NCI-H2081 (cell line): ENCODE measurements at places on chromosomes 2 and 18.

GRCh38 chr2:109429567-109430328 lies 184.0 kb downstream of the SEPTIN10 start:
- DNase-seq = no peak

DNA sequence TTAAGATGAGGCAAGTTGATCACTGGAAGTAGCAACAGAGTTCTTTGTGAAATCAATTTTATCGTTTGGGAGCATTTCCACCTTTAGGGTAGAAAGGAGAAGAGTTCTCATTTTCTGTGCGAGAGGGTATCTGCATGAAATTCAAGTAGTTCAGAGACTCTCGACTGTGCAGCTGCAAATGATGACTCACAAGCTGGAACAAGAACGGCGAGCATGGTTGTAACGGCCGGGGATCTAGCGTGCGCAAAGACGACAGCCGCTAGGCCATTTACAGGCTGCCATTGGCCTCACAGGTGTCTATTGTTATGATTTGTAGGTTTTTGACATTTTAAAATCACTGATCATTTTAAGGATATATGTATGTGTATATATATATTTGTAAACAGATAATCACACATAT lies 5.2 kb downstream of the KLHL29 start:
- no peak for DNase-seq

GRCh38 chr2:68127358-68128242 lies 30.1 kb upstream of the PNO1 start:
- DNase-seq = no peak

DNA sequence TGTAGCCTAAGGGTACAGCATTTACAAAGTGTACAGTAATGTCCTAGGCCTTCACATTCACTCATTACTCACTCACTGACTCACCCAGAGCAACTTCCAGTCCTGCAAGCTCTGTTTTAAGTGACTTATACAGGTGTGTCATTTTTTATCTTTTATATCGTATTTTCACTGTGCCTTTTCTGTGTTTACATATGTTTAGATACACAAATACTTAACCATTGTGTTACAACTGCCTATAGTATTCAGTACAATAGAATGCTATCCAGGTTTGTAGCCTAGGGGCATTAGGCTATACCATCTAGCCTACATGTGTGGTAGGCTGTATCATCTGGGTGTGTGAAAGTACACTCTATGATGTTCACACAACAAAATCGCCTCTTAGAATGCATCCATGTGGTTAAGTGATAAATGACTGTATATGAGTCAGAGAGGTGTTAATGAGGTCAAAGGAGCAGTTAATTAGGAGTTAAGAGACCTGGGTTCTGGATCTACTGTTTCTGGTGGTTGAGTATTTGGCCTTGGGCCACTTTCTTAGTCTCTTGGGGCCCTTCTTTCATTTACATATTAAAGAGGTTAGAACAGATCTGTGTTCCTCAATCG lies 149.1 kb downstream of the GREB1L start:
- peak; percentile 76 for DNase-seq

DNA sequence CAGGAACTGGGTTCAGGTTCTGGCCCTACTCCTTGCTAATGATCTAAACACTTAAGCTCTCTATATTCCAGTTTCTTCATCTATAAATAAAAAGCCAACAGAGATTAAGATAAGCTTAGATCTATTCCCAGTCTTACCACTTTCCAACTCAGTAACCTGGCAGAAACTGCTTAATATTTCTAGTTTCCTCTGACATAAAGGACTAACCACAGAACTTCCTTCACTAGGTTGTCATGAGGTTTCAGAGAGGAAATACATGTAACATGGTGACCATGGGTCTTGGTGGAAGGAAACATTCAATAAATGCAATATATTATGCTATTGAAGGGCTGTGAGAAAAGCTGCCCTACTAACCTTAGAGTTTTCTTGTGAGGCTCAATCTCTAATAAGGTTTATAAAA lies 114.4 kb upstream of the PDE1A start:
- DNase-seq = no peak
